ENCODE measurements at places on chromosomes 3 and 15. TPM values are rescaled to one million over a fixed set of nuclear protein-coding genes. Genes with fewer than 3 reads are reported as not detected.

DNA sequence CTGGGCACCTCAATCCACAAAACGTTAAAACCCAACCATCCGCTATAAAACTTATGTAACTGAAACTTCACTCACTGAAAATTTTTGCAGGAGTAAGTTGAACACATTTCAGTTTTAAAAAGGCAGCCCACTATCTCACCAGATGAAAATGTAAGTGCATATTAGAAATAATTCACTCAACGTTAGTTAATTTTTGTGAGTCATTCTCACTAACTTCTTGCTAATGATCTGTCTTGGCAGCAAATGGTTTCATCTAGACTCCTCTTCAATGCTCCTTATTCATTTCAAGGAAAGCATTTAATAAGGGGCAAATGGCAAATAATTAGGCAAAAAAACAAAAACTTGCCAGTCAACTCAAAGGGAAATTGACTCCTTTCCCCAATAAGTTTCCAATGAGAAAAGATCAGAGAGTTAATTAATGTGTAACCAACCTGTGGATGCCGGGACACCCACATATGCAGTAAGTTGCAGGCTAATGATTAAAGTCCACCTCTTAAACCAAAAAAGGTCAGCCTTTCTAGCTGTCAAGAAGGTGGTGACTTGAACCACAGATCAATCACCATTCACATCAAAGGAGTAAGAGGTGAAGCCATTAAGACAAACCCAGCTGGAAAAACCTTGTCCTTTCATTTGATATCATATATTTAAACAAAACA lies 22.9 kb upstream of the PRICKLE2 start:
- no peak for DNase-seq

DNA sequence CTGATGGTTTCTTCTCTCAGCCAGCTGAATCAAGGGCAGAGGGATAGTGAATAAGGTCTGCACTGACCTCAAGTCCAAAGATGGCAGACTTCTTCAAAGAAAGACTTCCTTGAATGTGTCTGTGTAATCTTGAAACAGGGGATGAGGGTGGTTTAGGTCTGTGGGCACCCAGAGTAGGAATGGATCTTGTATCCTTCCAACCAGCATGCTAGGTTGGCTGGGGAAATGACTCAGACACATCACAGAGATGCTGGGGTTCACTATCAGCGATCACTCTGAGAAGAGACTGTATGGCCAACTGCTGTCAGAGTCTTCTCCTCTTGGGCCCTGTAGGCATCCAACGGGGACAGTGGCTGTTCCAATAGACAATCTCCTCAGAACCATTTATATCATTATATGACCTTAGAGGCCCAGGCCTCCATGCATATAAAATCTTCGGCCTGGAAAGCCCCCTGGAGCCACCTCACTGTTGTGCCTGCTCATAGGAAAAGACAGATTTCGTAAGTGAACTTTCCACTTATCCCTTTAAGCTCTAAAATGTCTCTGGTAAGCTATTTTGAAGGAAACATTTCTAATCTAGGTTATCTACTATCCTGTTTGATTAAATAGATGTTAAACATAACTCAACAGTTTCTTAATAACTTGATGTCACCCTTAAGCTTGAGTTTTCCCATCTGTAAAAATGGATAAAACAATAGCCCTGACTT lies 58.5 kb downstream of the TIPARP start:
- DNase-seq = no peak

- no peak for DNase-seq
Observed at GRCh38 chr3:185318141-185318540, 44.8 kb upstream of the MAP3K13 start.

GRCh38 chr3:90040554-90040953 lies 933.1 kb downstream of the EPHA3 start:
- DNase-seq = no peak

- no peak for DNase-seq
Observed at GRCh38 chr15:94397337-94397736, 166.0 kb downstream of the MCTP2 start.

DNA sequence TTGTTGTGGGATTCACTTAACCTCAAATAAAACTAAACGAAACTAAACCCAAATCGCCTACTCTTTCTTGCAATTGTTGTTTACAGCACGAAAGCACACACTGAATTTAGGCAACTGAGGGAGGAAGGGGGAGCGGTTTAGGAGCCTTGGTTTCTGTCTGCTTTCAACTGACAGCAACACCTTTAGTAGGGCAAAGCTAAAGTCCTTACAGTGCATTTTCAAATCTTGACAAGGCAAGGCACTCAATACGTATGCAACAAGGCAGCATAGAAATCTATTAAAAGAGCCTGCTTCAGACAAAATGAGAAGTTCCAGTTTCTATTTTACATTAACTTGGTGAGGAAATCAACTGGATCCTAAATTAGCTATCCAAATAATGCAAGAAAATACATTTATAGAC lies 174.6 kb downstream of the CHST2 start:
- no peak for DNase-seq

DNA sequence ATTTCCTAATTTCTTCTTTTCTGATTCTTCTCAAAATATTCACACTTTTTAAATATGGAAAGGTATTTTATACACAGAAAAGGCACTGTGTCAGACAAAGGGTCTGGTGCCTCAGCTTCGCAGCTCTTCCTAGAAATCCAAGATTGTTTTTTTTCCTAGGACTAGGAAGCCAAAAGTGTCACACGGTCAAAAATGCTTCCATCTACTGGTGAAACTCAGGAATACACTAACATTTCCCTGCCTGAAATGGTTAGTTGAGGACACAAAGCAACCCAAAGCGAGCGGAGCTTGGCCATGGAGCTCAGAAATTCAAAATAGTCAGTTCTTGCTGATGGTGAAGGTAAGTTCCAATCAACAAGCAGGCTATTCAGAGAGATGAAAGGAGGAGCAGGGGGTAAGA lies 426.5 kb upstream of the RASGRP1 start:
- peak; percentile 40 for DNase-seq

The CIDEC gene
- polyA plus RNA-seq = 0.66 TPM

- no peak for DNase-seq
Observed at GRCh38 chr15:99085413-99086326, 19.2 kb upstream of the SYNM start.
